GDM1 (cell line): ENCODE measurements at places on chromosomes 2 and 18.

DNA sequence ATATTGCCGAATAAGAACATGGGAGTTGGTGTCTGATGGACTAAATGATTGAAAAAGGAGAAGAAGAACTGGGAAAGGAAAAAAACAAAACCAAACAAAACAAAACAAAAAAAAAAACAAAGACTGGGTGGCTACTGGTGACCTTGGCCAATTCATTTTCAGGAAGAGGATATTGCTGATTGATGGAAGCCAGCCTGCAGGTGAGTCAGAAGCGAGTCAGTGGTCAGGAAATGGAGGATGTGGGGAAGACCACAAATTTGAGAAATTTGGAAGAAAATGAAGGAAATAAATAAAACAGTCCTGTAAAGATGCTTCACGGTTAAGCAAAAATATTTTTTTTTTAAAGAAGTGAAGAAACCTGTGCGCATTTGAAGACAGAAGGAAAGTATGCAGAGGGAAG, 296.9 kb downstream of the ZNF521 start:
- DNase-seq, result no peak

DNA sequence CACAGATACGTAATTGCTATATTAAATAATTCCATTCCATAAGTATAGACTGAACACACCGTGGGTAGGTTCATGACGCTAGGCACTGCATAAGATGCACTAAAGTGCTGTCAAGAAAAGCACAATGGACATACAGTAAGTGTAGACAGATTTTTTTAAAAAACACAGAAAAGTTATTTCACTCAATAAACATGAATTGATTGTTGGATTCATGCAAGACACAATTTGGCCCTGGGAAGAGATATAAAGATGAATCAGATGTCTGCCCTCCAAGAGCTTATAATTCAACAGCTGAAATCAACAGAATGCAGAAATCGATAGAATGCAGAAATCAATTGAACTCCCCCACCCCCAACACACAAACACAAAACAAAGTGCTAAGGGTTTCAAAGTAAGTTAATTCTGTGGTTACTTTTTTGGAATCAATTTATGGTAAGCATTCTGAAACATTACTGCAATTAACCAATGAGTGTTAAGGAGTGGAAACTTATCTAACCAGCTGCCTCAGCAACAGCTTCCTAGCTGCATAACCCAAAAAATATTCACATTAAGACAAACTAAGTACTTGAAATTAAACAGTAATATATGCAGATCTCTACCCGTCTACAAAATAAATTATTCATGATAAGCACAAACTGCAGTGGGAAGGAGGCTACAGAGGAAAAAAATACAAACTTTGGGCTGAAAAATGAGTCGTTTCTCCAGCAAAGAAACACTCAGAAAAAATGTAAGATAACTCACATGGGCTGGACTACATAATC, 1.6 kb downstream of the NBAS start:
- DNase-seq, result no peak

DNA sequence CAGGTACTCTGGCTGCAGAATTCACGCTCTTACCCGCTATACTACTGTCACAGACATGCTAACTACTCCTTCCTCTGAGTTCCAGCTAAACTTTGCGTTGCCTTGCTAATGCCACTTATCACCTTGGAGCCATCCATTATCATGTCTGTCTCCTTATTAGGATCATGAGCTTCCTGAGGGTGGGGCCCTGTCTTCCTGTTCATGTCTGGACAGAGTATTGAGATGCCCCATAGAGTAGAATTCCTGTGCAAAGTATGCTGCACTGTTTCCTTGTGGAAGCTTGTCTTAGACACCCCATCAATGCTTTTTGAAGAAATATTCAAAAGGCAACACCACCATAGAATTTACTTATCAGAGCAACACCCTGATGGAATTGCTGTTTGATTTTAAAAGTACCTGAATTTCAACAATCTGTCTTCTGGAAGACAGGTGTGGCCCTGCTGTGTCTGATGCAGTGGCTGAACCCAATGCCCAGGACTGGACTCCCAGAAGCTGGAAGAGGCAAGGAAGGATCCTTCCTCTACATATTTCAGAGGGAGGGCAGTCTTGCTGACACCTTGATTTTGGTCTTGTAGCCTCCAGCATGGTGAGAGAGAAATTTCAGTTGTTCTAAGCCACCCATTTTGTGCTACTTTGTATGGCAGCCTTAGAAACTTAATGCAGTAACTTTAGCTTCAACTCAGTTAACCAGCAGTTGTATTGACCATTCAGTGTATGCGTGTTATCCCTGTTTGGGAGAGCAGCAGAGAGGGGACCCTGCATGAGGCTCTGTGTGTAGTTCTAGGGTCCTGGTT, 5.6 kb downstream of the LAMA3 start:
- no peak for DNase-seq

DNA sequence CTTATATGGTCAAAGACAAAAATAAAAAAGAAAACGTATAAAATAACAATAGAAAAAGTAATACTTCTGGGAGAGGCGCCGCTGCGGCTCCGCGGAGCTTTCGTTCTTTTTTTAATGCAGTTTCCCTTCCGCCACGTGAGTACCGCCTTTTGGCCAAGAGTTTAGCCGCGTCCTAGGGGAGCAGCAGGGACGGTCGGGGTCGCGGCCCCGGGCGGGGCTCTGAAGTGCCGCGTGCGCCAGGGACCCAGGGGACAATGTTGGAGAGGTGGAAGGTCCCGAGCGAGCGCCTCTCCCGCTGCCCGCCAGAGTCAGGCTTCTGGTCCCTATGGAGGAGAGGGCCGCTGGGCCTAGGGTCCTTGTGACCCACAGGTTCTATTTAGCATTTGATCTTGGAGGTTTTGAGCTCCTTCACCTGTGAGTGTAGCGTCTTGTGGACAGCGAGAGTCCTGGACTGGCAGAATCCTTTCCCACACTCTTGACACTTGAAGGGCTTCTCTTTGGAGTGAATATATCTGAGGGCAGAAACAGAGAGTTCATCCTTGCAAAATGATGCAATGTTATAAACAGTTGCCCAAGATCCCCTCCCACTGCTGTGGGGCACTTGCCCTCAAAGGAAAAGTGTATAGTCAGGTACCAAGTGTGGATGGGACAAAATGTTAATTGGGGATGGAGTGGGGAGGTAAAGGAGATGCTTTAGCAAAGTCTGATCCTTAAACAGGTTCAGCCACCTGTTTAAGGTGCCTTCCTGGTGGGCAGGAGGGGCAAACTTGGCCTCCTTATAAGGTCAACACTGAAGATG, 6.3 kb downstream of the OSR1 start:
- DNase-seq, result no peak

DNA sequence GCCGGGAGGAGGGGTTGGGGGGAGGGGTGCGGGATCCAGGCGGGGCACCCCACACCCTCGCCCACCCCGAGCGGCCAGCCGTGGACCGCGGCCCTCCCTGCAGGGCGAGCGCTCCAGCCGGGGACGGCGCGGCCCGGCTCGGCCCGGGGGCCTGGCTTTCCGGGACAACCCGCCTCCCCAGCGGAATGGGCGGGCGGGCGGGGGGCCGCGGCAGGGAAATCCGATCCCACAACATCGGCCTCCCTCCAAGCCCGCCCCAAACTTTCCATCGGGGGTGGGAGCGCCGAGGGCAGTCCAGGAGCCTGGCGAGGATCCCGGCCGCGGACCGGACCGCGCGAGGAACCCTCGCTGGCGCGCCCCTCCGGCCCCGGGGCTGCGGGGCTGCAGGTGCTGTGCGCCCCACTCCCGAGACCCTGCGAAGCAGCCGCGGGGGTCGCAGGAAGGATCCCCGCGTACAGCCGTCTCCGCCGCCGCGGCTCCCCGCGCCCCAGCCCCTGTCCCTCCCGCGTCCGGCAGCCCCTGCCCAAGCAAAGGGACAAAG, 529 bp downstream of the SEMA4C start:
- no peak for DNase-seq

DNA sequence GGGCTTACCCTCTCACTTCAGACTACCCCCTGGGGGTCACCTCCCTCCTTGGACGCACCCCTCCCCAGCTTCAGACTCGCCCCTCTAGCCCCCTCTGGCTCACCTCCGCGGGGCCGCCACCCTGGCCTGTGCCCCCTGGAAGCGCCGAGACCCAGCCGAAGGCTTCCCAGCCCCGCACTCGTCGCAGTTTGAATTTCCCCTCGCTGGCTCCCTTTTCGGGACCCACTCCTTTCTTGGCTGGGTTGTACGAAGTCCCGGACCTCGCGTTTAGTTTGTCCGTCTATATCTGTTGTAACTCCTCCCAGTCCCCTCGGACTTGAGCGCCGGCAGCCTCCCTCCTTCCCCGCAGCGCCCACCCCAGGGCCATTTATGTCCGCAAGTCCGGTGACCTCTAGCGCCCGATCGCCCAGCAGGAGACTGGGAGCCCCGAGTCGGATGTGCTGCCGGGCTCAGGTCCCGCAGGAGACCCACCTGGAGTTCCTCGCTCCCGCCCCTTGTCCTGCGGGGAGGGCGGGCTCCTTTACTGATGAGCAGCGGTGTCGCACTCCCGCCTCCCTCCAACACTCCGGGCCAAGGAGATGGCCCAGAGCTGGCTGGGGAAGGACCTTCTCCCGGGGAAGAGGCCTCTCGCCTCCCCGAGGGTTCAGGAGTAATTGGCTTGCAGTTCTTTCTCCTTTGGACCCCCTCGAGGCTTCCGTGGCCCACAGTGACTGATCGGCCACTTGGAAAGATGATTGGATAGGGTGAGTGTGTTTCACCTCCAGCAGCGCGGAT, 692 bp upstream of the RAX start:
- no peak for DNase-seq

DNA sequence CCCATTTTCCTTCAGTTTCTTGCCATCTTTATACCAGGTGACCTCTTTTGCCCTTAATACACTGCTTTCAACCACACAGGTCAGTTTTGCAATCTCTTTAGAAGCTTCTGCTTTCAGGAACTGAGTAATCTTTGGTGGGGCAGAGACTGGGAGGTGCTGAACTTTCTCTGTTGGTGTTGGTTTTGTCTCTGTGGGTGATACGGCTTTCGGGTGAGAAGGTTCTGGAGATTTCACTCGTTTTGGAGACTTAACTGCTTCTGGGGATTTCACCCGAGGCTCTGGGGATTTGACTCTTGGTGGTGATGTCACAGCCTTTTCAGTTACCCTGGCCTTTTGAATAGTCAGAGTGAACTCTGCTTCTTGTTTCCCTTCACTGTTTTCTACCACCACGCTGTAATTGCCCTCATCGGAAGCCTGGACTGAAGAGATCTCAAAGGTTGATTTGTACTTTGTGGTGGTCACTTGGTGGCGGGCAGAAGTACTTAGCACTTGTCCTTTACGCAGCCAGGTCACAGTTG, 50.4 kb downstream of the PLEKHA3 start:
- no peak for DNase-seq

DNA sequence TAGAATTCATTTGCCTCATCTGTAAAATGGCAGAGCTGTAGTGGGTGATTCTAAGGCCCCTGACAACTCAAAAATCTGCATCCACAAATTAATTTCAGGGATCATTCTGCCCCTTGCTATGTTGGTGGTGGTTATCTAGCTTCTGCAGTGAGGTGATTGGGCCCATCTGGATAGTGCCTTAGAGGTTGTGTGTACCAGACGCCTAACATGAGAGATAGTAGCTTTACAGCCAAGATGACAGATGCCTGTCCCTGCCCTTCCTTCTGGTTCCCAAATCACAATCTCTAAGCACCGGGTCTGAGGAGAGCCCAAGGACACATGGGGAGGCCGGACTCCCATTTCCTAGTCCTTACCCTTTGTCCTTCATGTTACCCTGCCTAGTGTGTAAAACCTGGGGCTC, 51.1 kb upstream of the TNP1 start:
- no peak for DNase-seq
